HS-27A (cell line): ENCODE measurements at places on chromosomes 4 and X.
A peak's percentile ranks its signal among the peaks of the same experiment; 100 is the strongest.

DNA sequence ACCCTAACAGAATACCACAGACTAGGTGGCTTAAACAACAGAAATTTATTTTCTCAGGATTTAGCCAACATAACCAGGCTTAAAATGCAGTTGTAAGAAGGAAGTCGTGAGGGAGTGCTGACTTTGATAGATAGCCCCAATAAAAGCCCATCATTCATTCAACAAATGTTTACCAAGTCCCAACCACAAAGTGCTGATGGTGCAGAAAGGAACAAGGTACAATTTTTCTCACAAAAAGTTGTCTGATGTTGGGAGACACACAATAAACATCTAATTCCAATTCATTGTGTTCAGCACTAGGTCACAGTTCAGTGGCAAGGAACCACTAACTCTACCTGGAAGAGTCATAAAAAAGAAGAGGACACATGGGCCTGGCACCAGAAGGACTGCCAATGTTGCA is 42.2 kb downstream of the AKAP4 start:
- DNase-seq, result no peak

GRCh38 chrX:38694394-38694793 is 106.9 kb upstream of the MID1IP1 start:
- DNase-seq, result no peak

- DNase-seq, result no peak
These were observed 454.2 kb downstream of the GRIA2 start for GRCh38 chr4:157674699-157675098.

- DNase-seq, result no peak
These were observed 17.9 kb upstream of the NSUN7 start for GRCh38 chr4:40731792-40732245.

DNA sequence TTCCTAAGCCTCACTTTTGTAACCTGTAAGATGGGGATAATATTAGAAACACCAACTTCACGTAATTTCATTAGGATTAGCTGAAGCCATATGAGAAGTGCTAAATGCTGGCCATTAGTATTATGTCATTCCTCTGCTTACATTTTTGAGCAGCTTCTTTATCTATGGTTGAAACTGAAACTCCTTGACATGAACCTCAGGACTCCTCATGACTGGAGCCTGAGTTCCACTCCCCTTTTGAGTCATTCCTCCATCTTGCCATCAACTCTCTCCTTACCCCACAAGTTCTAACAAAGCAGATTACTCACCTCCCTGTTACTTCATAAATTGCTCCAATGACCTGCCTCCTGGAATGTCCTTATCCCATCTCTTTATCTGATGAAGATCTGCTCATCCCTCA is 123.2 kb upstream of the KCNIP4 start:
- no peak for DNase-seq

DNA sequence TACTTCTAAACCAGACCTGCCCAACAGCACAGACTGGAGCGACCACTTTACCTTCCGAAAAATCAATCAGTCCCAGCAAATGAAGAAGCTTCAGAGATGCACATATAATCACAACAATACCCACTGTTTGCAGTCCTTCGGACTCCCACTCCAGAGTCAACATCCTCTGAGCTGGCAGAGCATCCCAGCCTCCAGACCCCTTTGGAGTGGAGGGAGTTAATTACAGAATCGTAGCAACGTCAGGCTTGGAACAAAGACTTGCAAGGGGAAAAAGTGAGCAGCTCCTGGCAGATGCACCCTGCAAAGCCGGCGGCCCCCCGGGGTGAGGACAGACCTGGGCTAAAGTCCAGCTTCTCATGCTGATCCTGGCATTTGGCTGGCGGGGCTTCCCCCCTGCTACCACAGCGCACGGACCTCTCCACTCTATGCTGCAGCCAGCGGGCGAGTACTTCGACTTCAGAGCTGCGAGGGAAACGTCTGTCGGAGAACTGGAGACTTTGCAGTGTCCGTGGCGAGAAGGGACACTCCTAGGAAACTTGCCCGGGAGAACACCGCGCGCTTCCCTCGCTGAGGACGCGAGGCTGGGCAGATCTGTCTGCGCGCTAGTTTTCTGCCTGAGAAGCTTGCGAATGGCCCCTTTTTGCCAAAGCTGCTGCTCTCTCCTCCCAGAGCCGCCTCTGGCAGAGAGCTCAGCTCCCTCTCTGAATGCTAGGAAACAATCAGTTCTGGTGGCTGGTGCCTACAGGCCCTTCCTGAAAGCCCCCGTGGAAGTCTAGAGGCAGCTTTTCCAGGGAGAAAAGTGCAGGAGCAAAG is 283.7 kb downstream of the PACRGL start:
- DNase-seq, result no peak

DNA sequence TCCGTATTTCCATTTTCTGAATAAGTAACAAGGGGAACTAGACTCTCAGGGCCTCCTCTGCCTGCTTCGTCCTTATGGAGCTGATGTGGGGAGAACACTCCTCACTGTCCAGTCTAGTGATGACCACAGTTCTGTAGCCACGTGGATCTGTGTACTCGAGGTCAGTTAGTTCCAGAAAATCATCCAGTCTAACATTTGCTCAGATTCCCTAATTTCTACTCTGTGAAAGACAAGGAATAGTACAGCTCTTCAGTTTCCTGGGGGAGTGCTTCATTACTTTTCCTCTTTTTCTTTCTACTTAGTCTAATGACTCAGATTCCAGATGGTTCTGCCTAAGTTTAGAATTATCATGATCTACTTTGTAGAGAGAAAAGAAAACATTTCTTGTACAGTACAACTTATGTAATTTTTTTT is 82.6 kb downstream of the SORBS2 start:
- no peak for DNase-seq

GRCh38 chr4:159541143-159541542 is 438.3 kb downstream of the RAPGEF2 start:
- DNase-seq, result no peak

DNA sequence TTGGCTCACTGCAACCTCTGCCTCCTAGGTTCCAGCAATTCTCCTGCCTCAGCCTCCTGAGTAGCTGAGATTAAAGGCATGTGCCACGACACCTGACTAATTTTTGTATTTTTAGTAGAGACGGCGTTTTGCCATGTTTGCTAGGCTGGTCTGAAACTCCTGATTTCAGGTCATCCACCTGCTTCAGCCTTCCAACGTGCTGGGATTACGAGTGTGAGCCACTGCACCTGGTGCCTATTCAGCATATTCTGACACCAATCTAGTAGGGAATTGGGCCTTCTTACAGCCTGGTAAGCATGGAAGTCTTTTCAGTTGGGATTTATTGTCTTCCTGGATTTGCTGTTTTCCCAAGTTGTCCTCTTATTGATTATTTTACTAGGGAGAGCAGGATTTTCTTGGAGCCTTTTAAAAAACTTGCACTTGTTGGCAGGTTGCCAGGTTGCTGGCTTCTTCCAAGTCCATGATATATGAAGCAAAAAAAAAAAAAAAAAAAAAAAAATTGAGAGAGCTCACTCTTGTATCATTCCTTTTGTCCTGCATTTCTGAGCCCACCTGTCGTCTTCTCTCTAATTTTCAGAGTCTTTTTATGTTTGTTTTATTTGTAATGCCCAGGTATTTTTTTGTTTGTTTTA is 43.7 kb downstream of the TMPRSS11E start:
- DNase-seq, result no peak

GRCh38 chrX:11611965-11612364 is 53.8 kb downstream of the ARHGAP6 start:
- DNase-seq, result no peak

DNA sequence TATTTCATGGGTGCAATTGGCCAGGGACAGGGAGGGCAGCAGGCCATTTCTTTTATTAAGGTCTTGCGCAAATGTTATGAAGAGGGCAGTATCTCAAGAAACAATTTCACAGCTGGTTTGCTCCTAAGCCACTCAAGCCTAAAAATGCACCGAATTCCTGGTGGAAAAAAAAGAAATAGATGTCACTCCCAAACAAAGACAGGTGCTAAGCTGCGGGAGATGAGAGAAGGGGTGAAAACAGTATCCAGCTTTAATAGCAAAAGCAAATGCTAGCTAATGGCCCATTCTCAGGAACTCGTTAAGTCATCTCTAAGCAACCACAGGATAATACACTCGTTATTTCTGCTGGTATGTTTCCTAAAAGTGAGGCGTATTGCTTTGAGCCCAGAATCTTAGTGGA is 116.4 kb downstream of the ARX start:
- DNase-seq, result no peak

- no peak for DNase-seq
These were observed 10.9 kb upstream of the WFS1 start for GRCh38 chr4:6258741-6259140.

DNA sequence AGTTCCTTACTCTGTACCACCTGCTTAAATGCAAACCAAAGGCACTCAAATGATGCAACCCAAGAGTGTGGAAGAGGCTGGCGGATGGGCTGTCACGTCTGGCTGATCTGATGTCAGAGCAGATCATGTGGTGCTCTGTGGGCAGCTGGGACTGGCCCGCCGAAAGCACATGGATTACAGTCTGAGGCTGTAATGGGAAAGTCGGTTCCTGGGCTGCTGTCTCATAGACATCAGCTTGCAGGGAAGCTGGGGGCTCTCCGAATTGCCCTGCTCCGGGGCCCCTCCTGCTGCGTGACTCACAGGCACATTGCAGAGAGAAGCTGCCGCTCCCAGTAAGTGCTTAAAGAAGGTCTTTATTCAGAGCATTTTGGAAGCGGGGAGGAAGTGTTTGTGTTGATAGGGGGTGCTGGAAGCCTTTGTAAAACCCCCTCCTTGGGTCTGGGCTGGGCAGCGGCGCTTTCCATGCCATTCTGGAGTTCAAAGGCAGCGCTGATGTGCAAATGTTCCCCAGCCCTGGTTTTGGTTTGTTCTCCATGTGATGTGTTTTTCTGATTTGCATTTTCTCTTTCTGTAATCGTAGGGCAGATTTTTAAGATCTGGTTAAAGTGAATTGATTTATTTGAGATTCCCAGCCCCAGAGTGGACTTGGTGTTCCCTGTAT is 181.1 kb downstream of the LARP7 start:
- DNase-seq, result peak; percentile 86

- DNase-seq, result no peak
These were observed 1213.2 kb downstream of the NLGN4X start for GRCh38 chrX:5015451-5015850.

- no peak for DNase-seq
These were observed 75.6 kb upstream of the GPR50 start for GRCh38 chrX:151100799-151101198.

GRCh38 chr4:93960916-93961315 is 132.4 kb downstream of the ATOH1 start:
- DNase-seq, result no peak

- no peak for DNase-seq
These were observed 90.1 kb upstream of the NOCT start for GRCh38 chr4:138925495-138925894.

DNA sequence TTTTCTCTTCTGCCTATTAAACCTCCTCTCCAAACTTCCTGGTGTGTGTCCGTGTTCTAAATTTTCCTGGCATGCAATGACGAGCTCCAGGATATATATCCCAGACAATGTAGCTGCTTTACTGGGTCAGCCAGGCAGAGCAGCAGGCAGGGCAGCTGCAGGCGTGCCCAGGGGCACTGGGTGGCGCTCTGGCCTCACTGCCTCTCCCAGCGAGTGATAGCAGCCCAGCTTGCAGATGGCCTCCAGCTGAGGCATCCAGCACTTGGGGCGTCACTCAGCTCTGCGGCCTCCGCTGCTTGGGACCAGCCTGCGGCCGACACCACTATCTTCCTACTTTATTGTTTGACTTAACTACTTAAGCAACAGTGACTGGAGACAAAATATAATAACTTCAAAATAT is 23.0 kb upstream of the UBA6 start:
- DNase-seq, result no peak

- DNase-seq, result no peak
These were observed 87.1 kb downstream of the AMELX start for GRCh38 chrX:11380187-11380844.

DNA sequence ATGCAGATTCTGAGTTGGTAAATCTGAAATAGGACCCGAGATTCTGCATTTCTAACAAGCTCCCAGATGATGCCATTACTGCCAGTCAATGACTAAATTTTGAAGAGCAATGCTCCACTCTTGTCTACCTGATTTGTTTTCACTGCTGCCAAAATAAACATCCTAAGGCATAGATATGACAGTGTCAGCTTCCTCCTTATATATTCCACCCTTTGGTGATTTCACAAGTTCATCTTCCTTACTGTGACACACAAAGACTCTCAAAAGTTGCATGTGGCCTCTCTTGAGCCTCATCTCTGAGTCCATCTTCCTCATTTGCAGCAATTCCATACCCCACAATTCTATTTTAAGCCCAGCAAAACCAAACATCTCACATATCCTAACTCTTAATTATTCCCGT is 110.9 kb downstream of the FBXW7 start:
- DNase-seq, result no peak

DNA sequence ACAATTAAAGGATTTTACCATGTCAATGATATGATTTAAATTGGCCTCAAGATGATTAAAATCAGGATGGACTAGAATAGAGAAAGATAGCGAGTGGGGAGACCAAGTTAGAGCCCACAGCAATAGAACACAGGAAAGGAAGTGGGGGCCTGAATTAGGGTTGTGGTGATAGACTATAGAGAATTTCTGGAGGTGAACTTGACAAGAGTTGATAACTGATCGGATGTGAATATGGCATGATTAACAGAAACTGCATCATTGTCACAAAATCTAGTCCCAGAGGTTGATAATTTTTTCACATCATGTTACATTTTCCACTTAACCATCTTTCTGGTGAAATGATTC is 26.3 kb upstream of the TRPC3 start:
- no peak for DNase-seq

DNA sequence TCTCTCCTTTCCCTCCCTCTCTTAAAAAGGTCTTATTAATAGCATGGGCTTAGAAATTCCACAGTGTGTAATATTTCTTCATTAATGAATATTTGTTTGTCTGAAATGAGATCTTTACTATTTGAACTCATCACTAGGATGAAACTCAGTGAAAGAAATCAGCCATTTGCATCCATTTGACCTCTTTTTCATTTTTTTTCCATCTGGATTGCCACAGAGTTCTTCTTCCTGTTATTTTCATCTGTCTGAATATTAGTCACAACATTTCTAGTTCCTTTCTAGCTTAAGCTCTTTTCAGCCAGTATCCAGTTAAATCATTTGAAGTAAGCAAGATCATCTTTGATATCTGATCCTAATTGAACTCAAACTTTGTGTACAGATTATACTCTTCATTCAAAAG is 69.2 kb upstream of the PLS3 start:
- DNase-seq, result no peak

- no peak for DNase-seq
These were observed 39.1 kb upstream of the NSUN7 start for GRCh38 chr4:40710484-40711254.

GRCh38 chr4:23322732-23323131 is 567.1 kb downstream of the PPARGC1A start:
- no peak for DNase-seq

DNA sequence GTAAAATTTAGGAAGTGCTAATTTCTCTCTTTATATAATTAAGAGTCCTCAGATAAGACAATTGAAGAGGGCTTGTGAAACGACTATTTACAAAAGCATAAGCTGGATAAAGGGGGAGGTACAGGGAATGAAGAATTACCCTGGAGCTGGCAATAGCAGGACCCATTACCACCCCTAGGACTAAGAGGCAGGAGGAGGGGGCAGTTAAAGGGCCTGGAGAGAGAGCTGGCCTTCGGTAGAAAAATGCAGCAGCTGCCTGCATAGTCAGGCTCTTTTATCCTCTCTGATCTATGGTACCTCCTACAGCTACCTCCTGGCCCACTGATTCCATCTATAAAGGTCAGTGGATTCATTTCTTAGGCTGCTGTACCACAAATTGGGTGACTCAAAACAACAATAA is 57.7 kb upstream of the TRPC3 start:
- DNase-seq, result no peak
